Activated CD8-positive, alpha-beta memory T cell treated with anti-CD3 and anti-CD28 coated beads, Interleukin-2, amount 50 U/mL, for 4 hours (primary cell): ENCODE measurements at places on chromosomes 12 and 14.

DNA sequence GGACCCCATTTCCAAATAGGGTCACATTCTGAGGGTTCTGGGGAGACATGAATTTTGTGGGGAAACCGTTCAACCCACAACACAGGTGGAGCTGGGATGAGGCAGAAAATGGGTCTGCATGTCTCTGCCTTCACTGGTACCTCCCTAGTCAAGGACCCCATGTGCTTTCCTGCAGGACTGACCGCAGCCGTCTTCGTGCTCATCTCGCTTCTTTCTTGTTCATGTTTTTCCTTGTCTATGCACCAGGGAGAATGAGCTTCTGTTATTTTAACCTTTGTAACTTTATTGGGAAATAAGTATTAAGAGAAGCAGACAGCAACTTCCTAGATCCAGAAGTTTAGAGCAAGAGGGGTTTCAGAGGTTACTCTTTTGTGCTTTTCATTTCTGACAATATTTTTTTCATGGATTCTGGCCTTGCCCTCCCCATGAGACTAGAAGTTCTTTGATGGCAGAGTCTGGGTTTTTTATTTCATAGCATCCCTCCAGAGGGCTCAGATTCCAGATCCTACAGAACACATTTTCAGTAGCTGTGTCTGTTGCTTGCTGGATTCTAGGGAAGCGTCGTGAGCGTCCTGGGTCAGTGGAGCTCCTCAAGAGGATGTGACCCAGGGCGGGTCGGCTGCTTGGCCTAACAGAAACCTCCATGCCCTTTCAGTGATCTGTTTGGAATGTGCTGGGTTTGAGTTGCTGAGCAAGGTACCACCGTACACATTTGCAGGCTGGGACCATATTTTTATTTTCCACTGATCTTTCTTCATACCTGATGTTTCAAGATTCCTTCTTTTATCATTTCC lies 104.2 kb downstream of the ADGRD1 start:
- DNase-seq = no peak

DNA sequence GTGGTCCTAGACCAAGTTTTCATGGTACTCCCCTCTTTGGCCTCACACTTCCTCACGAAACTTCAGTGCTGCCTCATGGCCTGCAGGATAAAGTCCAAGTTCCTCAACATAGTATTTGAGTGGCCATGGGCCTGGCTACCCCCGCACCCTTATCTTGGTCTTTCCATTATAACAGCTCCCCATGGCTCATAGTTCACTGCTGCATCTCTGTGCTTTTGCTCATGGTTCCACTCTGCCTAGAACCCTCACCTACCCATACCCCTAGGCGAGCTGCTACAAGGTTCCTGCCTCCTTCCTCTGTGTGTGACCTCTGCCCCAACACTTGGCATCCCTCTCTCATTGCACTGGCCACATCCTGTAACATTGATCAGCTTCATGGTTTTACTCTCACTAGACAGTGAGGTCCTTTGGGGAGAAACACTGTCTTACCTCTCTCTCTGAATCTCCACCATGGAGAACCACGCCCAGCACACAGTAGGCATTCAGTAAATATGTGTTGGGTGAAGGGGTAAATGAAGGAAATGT lies 158.9 kb downstream of the GPR65 start:
- DNase-seq = no peak

DNA sequence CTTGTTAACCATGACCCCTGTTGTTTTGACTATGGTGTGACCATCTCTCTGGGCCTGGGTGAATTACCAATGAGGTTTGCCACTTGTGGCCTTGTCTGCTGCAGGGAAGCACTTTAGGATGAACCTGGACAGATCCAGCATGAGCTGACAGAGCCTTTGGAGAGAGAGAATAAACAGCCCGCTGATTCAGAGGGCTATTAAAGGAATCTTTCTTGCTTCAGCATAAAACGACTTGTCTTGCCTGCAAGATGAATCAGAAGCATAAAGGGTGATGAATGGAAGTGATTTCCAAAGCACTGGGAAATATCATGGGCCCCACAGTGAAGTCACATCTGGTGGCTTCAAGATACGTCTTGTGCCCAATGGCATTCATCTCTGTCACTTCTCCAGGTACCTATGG lies 69.0 kb upstream of the WSCD2 start:
- DNase-seq = no peak

DNA sequence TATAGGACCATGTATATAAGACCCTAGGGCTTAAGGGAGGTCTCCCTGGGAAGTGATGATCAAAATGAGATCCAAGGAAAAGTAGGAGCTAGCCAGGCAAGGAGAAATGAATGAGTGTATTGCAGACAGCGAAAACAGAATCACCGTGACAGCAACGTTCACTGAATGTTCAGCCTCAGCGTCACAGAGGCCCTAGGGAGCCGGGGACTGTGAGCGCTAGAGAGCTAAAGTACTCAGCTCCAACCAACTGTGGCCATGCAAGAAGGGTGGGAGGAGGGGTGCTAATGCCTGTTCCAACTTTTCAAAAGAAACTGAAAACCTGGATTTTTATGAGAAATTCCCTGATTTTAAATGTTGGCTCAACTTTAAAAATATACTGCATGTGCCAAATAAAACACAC lies 105.5 kb upstream of the CCND2 start:
- no peak for DNase-seq

DNA sequence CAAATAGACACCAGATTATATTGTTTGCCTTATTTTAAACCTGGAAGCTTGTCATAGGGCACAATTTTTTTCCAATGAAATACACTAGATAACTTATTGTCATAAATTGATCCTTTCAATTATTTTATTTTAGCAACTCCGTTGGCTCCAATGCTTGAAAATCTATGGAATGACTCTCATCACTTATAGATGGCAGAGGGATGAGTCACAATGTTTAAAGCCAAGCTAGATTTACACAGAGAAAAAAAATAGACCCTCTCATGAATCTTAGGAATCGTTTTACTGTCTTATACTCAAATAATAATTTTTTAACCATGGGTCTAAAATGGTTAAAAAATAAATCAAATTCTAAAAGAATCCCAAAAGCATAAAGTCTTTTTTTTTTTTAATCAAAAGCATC lies 1276.6 kb upstream of the FLRT2 start:
- DNase-seq = no peak

GRCh38 chr14:75542588-75543091 lies 20.4 kb downstream of the BATF start:
- DNase-seq = peak; percentile 76

DNA sequence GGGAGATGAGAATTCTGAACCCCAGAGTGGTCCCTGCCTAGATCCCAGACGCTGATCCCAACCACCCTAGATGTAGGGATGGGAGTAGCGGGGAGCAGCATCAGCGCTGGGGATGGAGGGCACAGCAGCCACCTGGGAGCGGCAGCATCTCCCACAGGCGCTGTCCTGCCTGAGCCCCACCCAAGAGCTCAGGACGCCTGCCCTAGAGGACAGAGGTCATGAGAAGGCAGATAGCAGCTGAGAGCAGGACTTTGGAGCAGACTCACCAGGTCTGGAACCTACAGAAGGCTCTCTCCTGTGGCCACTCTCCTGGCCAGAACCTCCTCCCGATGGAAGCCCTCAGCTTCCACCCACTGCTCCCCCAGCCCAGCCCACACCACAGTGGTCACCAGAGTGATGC lies 7.2 kb downstream of the CCDC85C start:
- DNase-seq = no peak

DNA sequence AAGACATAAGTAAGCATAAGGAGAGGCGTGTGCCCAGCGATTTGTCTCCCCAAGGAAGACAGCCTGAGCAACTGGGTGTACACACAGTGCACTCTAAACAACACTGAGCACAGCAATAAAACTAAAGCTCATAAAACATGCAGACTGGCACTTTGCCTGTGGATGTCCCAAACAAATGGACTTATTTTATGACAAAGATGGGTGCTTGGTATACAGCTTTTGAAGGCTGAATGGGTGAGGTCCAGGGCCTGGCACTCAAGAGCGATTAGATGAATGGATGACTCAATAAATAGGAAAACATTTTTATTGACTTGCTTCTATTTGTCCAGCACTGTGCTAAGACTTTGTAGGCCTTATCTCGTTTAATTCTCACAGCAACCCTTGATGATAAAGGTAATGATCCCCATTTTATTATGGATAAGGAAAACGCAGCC lies 28.5 kb downstream of the LGMN start:
- DNase-seq = no peak

- DNase-seq = no peak
Observed at GRCh38 chr12:4918950-4919660, 9.4 kb downstream of the KCNA1 start.

- DNase-seq = no peak
Observed at GRCh38 chr12:105205322-105206048, 30.5 kb downstream of the APPL2 start.

GRCh38 chr12:101521136-101521535 lies 46.0 kb downstream of the SPIC start:
- no peak for DNase-seq

GRCh38 chr14:65225299-65226159 lies 123.2 kb upstream of the MAX start:
- no peak for DNase-seq

DNA sequence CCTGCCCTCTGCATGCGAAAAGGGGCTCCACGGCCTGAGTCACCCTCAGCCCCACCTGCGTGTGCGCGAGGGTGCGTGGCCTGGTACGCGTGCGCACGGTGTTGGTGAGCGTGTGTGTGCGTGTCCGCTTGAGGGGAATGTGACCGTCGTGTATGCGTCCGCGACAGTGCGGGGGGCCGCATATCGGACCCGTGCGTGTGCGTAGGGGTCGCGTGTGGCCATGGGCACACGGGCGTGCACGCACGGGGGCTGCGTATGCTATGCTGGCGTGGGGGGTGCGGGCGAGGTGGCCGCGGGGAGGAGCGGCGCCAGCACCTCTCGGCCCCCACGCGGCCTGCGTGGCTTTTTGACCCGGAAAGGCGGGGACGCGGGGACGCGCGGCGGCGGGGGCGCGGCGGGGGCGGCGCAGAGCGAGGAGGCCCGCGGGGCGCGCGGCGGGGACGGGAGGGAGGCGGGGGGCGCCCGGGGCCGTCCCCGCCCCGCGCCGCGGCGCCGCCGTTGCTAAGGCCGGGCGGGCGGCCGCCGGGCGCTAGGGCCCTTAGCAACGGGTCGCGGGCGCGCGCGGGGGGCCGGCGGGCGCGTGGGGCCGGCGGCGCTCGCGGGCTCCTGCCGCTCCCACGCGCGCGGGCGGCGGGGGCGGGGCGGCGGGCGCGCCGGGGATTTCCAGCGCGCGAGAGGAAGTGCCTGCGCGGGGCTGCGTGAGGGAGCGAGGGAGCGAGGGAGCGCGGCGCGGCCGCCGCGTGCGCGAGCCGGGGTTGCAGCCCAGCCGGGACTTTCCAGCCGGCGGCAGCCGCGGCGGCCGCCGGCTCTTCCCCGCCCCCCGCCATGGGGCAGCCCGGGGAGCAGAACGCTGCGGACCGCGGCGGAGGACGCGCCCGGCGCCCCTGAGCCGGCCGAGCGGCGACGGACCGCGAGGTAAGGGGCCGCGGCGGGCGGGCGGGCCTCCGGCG lies at the start of gene TRAF3:
TSS of gene TRAF3 (plus strand) at position 689 of the 950 bp plus-strand sequence. CDS start 92,753 bp downstream, outside the sequence.
- DNase-seq = peak; percentile 89

GRCh38 chr14:40312296-40312695 lies 880.1 kb upstream of the FBXO33 start:
- DNase-seq = no peak

- no peak for DNase-seq
Observed at GRCh38 chr14:90850487-90850886, 34.3 kb upstream of the TTC7B start.

DNA sequence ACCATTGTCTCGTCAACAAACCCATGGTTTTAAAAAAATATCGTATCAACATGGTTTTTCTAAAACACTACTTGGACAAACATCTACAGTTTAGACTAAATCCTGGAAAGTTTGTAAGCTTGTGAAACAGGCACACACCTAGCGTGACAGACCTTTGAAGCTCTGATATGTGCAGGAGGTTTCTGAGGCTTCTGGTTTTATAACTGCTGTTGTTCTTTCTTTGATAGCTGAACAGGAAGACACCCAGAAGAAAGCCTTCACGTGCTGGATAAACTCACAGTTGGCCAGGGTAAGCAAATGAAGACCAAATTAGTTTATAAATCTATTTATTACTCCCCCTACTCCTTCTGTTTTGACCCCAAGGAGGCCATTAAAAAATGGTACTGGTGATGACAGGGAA lies 87.6 kb downstream of the SYNE2 start:
- no peak for DNase-seq

GRCh38 chr12:41402801-41403200 lies 214.7 kb downstream of the PDZRN4 start:
- DNase-seq = no peak

GRCh38 chr14:65168840-65169239 lies 66.5 kb upstream of the MAX start:
- no peak for DNase-seq

DNA sequence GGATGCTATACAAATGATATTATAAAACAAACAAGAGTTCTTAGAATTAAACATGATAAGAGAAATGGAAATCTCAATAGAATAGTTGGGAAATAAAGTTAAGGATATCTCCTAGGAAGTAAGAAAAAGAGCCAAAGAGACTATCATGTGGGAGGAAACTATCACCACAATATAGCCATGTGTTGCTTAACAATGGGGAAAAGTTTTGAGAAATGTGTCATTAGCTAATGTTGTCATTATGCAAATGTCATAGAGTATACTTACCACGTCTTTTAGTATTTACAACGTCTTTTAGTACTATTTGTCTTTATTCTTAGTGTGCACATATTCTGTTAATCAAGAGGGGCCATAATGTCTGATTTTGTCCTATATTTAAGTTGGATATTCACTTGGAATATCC lies 58.7 kb downstream of the ZNF641 start:
- no peak for DNase-seq

DNA sequence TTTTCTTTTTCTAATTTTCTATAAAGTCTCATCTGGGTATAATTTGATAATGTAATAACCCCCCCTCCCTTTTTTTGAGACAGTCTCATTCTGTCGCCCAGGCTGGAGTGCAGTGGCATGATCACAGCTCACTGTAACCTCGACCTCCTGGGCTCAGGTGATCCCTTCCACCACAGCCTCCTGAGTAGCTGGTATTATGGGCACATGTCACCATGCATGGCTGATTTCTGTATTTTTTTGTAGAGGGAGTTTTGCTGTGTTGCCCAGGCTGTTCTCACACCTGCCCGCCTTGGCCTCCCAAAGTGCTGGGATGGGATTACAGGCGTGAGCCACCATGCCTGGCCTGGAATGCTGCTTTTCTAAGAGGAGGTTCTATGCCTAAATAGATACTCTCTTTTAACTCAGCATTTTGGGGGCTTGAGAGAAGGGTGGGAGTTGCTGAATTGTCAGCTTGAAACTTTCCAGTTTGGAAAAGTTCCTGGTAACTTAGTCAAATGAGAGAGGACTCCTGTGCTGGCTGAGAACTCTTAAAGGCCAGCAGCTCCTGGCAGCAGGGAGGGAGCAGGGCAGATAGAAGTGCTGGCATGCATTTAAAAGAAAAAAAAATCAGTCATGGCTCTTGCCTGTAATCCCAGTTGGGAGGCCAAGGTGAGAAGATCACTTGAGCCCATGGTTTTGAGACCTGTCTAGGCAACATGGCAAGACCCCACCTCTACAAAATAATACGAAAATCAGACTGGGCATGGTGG lies 13.0 kb downstream of the NUDT4 start:
- no peak for DNase-seq

DNA sequence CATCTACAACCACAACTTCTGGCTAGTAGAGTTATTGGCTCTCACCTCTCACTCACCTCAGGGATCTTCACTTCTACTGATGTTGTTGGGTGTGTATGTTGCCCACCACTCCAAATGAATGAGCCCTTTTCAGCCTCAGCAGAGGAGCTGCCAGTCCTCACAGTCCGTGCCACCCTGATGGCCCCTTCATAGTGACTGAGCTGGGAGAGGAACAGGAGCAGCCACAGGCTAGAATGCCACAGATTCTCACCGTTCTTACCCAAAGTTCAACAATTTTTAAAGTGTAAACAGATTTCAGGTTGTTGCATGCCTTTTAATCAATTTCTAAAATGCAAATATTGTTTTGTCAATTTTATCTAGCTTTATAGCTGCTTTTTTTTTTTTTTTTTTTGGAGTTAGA lies 74.5 kb upstream of the DNM1L start:
- no peak for DNase-seq
